ENCODE measurements at places on chromosomes 6 and 20.
A peak's percentile ranks its signal among the peaks of the same experiment; 100 is the strongest.

DNA sequence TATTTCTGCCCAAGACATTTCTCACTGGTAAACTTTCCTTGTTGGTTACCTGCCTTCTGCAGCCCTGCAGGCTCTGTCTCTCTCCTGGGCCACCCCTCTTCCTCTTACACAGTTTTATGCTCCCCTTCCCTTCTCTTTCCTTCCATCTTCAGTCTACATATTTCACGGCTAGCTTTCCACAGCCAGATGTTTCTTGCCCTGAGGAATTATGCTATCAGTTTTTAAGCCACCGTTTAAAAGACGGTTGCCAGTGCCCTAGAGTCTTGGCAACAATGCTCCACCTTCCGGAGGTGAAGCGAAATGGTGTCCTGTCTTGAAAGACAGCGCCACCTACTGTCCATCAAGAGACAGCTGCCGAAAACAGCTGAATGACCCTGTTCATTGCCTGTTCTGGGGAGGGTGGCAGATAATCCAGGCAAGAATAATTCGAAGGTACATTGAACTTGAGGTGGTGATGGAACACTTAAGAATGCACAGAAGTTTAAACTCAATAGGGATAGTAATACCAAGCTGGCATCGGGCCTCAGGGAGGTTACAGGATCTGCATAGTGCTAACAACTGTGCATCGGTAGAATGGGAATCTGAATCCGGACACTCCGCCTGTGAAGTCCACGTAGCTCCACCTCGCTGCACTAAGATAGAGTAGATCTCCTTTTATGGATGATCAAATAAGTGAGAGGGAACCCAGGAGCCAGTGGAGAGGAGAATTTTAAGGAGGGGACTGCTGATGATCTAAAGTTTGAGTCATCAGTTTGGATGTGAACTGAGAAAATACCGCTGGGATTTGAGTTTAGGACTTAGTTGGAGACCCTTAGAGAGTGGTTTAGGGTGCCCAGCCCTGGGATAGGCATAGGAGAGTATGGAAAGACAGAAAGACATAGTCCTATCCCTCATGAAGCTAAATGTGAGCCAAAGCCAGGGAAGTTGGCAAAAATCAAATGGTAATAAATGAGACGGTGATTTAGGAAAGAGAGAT, 4.8 kb upstream of the TRIM40 start:
- peak; percentile 92 for DNase-seq

GRCh38 chr20:36881331-36881730, 5.4 kb downstream of the TLDC2 start:
- DNase-seq, result no peak

DNA sequence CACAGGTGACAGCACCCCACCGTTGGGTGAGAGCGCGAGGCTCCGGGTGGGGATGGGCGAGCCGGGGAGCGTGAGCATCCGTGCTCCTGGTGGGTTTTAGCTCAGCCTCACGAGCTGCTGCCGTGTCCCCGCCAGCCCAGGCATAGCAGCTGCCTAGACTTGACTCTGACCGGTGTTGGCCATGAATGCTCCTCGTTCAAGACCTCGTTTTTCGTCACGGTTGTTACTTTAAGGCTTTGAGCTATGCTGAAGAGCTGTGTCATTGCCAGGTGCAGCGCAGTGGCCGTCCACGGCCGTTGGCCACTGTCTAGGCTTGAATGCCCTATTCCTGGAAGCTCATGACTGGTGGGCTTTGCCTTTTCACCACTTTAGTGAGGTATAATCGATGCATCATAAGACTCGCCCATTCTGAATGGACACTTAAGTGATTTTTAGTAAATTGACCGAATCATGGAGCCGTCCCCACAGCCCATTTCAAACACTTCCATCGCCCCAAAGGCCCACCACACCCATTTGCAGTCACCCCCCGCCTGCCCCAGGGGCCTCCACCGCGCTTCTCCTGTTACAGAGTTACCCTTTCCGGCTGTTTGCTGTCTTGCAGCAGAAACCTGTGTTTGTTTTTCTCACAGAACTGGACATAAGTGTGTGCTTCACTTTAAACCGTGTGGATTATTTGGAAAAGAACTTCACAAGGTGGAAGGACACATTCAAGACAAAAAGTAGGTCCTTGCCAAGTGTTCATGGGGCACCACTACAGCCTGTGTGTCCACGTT, 21.4 kb upstream of the ADRM1 start:
- DNase-seq, result no peak

GRCh38 chr6:107124934-107125348, 9.6 kb upstream of the BEND3 start:
- DNase-seq, result peak; percentile 49

- DNase-seq, result no peak
Observed at GRCh38 chr6:31836474-31837368, 9.2 kb downstream of the HSPA1B start.

DNA sequence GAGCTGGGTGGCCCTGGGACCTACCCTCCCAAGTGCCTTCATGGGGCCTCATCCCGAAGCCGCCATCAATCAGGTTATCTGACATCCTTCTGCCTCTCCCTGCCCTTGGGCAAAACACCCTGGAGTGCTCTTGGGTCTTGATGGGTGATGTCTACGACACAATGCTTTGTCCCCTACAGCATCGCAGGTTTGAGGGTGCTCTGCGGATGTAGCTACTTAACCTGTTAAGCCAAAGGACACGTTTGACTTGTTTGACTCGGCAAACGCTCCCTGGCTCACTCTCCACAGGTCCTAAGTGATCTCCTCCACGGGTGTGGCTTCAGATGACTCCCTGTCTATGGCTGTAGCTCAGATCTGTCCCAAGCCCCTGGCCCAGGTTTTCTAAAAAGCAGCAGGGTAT, 35.6 kb downstream of the TBC1D7 start:
- DNase-seq, result no peak

DNA sequence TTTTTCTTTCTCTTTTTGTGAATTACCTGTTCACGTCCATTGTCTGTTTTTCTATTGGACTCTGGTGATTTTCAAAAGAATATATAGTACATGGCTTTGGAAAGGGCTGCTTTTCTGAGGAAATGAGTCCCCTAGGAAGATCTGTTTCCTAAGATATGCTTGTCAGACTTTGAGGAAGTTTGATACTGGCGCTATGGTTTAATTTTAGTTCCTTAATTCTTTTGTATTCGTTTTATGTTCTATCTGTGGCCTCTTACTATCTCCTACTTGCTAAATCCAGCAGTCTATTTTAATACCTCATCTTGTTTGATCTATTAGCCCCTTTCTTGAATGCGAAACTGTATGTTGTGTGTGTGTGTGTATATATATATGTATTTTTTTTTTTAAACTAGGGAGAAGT, 101.9 kb downstream of the LIN28B start:
- no peak for DNase-seq

DNA sequence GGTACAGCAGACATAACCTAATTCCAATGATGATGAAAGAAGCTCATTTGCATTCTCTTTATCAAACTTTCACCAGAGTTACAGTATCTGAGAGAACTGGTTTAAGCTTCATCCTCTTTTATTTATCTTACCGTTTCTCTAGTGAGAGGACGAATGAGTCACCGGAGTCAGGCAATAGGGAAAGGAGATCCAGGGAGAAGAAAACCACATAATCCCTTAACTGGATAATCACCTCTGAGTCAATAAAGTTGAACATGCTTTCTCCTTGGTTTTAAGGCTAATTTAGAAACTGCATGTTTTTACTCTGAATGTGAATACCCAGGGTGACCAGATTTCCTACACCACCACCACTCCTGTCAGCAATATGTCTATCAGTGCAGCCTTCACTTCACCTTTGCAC, 313.7 kb upstream of the TBX18 start:
- DNase-seq, result peak; percentile 82

DNA sequence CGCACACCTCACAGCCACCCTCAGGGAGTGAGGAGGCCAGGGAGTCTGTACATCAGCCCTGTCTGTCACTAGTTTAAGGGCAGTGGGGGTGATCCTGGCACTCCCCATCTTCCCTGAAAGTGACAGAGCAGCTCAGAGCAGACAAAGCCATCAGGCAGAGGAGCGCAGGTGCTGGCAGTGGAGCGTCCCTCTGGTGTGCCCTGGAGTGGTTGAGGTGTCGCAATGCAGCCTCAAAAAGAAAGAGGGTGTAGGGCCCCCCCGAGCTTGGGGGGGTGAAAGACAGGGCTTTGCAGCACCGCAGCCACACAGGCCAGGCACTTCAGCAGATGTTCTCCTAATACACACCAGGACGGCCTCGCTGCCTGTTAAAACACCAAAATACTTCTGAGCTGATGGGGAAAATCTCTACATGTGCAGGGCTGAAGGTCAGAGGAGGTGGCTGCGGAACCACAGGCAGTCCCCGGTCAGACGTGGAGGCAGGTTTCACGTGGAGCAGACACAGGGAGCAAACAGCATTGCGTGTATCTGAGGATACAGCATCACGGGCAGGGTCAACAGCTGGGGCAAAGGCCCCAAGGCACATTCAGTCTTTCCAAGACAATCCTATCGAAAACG, 69.5 kb downstream of the PREX1 start:
- DNase-seq, result no peak

DNA sequence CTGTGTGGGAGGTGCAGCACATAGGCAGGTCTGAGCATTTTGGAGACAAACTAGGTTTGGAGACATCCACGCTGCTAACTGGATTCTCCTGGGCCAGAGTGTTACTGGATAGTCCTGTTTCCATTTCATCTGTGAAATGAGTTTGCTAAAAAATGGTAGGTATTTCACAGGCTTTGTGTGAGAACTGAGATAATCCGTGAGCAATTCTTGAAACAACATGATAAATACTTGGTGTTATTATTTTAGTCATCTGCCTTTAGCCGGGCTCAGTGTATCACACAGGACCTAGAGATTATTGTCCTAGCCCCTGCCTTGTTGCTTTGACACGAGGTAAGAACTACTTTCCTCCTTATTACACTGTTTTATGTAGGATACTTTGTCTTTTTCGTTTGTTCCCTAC, 63.0 kb downstream of the PRR18 start:
- DNase-seq, result no peak

DNA sequence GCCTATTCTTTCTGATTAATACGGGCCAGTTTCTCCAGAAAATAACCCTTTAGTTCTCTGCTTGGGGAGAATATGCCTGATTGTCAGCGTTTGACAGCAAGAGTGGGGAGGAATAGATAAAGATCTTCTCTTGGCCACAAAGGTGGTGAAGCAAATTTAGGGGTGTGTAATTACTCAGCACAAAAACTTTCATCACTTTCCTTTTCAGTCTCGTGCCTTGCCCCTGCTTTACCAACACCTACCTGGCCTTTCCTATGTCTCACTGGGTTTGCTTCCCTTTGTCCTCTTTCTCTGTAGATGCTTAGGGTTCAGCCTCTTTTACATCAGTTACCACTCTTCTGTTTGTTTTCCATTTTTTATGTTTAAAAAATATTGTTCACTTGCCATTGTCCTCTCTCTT, 99.2 kb downstream of the MCHR2 start:
- DNase-seq, result no peak

DNA sequence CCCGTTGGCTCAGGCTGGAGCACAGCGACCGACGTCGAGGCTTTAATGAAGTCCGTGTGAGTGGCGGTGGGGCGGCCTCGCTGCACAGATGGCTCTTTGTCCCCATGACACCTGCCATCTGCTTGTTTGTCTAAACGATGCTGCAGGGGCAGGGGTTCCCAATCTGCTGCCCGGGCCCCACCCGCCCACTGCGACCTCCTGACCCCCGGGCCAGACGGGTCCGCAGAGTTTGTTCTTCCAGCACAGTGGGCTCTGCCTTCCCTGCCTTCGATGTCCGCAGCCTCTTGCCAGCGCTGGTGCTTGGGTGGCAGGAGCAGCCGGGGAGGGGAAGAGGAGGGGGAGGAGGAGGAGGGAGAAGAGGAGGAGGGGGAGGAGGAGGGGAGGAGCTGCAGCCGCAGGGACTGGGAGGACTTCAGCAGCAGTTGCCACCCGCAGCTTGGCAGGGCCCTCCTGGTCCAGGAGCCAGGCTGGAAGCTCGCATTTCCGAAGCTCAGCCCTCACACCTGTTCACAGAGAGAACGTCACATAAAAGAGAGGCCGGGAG, 210.0 kb downstream of the DLL1 start:
- DNase-seq, result peak; percentile 91

DNA sequence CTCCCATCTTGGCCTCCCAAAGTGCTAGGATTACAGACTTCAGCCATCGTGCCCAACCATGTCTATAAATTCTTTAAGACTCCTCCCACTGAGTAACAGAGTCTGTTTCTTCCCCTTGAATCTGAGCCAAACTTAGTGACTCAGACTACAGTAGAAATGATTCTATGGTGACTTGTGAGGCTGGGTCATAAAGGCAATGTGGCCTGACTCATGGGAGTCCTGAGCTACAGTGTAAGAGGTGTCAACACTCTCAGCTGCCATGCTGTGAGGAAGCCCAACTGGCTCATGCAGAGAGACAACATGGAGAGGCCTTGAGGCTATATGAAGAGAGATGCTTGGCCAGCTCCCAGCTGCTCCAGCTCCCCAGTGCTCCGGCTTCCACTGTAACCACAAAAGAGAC, 5.2 kb upstream of the NRSN2 start:
- no peak for DNase-seq

DNA sequence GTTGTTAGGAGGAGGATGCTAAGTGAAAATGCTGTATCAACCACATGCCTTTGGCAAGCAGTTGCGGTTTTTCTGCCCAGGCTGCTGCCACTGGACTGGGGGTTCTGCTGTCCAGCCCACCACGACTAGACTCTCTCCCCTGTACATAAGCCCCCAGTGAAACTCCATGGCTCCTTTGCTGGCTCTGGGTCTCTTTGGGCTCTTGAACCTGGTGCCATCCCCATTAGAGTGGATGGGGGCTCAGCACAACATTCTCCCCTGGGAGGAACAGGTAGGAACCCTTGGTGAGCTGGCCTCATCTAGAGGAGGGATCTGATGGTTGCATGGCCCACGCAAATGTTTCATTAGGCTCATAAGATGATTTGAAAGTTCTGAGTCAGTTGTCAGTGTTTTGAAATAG, 204.8 kb upstream of the KCNG1 start:
- DNase-seq, result no peak

DNA sequence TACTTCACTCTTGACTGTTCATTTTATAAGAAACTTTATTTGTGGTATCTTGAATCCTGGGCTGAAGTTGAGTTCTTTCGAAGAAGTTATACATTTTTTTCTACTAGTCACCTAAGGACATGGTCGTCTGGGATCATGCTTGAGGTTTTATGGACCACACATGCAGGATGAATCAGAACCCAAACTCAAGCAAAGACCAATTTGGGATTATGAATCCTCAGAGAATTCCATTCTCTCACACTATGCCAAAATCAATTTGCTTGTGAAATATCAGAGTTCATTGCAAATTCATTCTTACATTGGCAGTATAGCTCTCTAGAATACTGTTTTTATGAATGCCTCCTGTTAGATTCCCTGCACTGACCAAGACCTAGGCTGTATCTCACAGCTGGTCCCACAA, 114.3 kb upstream of the HDAC2 start:
- no peak for DNase-seq
